Activated T-helper 2 cell treated with anti-CD3 and anti-CD28 coated beads, Interferon-gamma antibody, Interleukin-2, Interleukin-4, amounts not matched to agents 10 μg/mL and 5 μg/mL and 100 μg/mL, durations not matched to agents 14 hours and 24 hours and 36 hours (primary cell): ENCODE measurements at places on chromosomes 2 and 18. TPM values are rescaled to one million over a fixed set of nuclear protein-coding genes. Genes with fewer than 3 reads are reported as not detected.

Gene EFHD1
- 0.16 and 0.48 TPM in 2 replicates for total RNA-seq

Gene LCT
- 0.53 and 0.55 TPM in 2 replicates for total RNA-seq

Gene AGXT
- total RNA-seq, result not detected in 2 replicates

Gene RFTN2
- not detected in 2 replicates for total RNA-seq

Gene CLIP4
- total RNA-seq, result 21.5 and 21.8 TPM in 2 replicates

Gene WNT10A
- total RNA-seq, result 0.18 and 0.59 TPM in 2 replicates

Gene C18orf54
- 10.4 and 10.9 TPM in 2 replicates for total RNA-seq

Gene DYSF
- total RNA-seq, result 0.05 TPM in 1 of 2 replicates, not detected in the other

Gene MXD1
- total RNA-seq, result 10.0 and 12.1 TPM in 2 replicates

Gene DSG1
- not detected in 2 replicates for total RNA-seq
